ENCODE measurements at places on chromosomes 5 and 9. TPM values are rescaled to one million over a fixed set of nuclear protein-coding genes. Genes with fewer than 3 reads are reported as not detected.

Gene PHF24
- 0.06 TPM for total RNA-seq

Gene IRX2
- not detected for total RNA-seq

Gene OGN
- not detected for total RNA-seq

Gene SV2C
- not detected for total RNA-seq

Gene PLPPR1
- total RNA-seq: 1.1 TPM

Gene EQTN
- total RNA-seq: not detected

Gene SAXO1
- total RNA-seq: not detected

Gene SMIM32
- not detected for total RNA-seq

- DNase-seq: no peak
Observed at GRCh38 chr9:137167277-137167746, 2.5 kb downstream of the LRRC26 start.

DNA sequence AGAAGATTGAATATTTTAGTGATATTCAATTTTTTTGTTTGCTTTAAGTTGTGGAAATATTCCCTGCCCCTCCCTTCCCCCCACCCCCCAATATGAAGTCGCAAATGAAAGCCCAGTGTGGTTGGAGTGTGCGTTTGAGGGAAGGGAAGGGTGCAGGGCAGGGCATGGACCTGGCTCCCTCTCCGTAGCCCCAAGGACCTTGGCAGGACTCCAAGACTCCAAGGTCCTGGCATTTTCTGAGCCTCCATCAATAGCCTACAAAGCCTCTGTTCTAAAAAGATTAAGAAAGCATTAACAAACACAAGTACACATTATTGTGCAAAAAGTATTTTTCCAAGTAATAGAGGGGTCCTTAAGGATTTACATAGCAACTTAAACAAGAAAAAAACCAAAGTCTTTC, 38.8 kb upstream of the PTPN3 start:
- no peak for DNase-seq

GRCh38 chr5:123033157-123033671, 3.3 kb downstream of the PPIC start:
- DNase-seq: no peak

DNA sequence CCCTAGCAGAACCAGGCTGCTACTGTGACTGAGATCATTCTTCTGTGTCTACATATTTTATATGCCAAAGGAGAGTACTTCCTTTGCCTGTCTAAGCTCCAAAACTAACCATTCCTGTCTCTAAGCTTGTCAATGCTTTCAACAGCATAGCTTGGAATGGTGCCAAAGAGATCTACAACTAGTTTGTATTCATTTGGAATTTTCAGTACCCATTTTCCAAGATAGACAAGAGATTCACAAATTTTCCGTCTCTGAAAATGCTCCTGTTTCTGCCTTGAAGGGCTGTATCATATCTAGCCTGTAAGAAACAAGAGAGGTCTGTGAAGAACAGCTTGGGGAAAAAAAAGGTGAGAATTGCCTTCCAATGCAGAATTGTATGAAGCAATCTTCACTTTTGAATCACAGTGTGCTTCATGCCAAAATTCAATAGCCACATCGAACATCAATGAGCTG, 334.4 kb upstream of the ACTBL2 start:
- DNase-seq: no peak

DNA sequence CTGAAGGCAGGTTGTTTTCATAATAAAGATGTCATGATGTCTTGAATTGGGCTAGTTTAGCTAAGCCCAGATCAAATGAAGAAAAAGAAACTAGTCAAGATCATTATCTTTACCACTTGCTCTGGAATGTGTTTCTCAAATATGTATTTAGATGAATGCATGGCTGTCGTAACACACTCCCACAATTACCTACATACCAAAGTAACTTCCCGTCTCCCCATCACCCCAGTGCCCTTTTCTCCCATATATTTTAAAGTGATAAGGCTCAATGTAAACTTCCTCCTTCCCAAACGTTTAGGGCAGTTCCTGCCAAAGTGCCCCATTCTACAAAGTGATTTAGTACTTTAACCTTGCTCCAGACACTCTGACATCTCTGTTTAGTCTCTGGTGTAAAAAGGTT, 61.4 kb downstream of the SLC1A3 start:
- DNase-seq: no peak

DNA sequence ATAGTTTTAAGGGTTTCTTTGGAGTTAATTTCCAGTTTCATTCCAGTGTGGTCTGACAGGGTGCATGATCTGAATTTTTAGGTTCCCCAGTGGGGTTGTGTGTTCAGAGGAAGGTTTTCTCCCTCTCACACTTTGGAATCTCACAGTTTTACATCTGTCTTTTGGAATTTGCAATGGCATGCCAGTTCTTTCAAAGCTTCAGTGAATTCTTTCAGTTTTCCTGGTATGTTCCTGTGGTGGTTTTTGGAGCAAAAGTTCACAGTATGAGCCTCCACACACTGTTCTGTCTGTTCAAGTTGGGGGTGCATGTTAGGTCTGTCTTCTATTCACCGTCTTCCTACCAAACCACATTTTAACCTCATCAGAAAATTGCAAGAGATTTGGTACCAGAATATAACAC, 624.2 kb downstream of the KCTD16 start:
- no peak for DNase-seq

GRCh38 chr5:141868541-141868940, 9.7 kb downstream of the PCDH1 start:
- no peak for DNase-seq

GRCh38 chr5:54226215-54226614, 84.2 kb downstream of the ARL15 start:
- DNase-seq: no peak

- no peak for DNase-seq
Observed at GRCh38 chr5:170573660-170574059, 69.8 kb downstream of the KCNIP1 start.

DNA sequence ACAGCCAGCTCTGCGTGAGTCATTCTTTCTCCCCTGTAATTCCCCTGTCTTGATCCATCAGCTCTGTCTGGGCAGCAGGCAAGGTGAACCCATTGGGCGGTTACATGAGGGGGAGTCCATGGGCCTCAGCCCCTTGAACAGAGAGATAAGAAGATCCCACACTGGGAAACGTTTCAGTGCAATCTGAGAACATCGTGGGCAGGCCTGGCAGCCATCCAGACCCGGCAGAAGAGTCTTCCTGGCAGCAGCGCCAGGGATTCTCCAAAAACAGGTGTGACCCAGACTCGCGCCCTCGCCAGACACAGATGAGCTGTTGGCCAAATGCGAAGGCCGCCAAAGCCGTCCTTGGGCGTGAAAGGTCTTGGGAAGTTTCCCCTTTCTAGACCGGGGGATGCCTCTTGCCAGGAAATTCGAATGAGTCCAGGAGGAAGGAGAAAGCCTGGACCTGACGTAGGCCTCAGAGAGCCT, 6.4 kb upstream of the SLC12A7 start:
- no peak for DNase-seq

- DNase-seq: no peak
Observed at GRCh38 chr9:108913391-108913790, 20.5 kb downstream of the ELP1 start.

DNA sequence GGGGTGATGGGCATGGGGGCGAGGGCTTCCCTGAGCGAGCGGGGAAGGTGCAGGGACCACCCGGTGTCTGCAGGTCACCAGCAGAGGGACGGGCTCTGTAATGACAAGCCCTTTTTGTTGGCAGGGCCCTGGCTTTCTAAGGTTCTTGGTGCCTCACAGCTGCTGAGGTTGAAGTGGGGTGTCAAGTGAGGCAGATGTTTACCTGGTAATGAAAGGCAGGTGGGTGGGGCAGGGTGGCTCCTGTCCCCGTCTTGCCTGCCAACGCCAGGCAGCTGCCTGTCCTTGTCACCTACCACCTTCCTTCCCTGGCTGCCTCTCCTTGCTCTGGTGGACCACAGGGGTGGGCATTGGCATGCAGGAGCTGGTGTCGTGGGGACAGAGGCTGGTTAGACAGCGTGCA, 41.0 kb upstream of the SEMA4D start:
- DNase-seq: no peak

- peak; percentile 96 for DNase-seq
Observed at GRCh38 chr5:107469485-107470294, 201.0 kb downstream of the EFNA5 start.

GRCh38 chr5:3999929-4000328, 404.3 kb downstream of the IRX1 start:
- no peak for DNase-seq

- DNase-seq: no peak
Observed at GRCh38 chr5:178389026-178389729, 156.6 kb upstream of the PHYKPL start.

- DNase-seq: no peak
Observed at GRCh38 chr9:121703014-121703734, 51.7 kb downstream of the DAB2IP start.

DNA sequence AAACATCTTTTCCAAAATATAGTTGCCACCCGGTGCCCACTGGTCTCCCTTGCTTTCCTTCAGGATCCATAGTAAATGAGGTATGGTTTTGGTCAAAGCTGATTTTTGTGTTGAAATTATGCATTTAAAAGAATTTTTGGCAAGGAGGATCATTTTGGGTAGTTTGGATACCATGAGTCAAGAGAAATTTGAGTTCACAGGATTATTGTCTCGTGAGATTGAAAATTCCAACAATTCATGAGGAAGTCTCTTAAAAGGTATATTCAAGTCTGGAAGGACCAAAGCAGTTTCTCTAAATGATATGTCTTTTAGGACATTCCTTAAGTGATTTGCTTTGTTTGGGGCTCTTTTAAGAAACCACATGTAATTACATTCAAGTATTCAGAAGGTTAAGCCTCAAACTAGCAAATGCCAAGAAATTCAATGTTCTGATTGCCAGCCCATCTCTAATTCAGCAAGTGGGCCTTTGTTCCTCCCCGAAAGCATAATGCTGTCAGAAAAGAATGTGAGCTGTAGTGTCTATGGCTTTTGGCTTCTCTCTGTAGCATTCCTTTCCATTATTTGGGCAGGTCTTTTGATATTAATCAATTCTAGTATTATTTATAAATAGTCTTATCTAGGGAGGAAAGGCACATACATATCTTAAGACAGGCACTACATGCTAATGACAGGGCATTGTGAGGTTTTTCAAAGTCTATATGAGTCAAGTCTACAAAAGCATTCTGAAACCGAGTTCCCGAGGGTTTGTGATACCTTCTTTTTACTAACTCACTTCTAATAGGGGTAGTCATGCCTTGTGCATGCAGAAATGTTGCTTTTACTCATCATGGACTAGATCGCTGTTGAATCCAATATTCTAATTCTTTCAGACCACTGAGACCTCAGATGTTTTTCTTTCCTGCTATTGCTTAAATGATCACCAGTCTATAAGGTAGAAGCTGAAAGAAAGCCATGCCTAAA, 453.9 kb downstream of the ENC1 start:
- DNase-seq: no peak

DNA sequence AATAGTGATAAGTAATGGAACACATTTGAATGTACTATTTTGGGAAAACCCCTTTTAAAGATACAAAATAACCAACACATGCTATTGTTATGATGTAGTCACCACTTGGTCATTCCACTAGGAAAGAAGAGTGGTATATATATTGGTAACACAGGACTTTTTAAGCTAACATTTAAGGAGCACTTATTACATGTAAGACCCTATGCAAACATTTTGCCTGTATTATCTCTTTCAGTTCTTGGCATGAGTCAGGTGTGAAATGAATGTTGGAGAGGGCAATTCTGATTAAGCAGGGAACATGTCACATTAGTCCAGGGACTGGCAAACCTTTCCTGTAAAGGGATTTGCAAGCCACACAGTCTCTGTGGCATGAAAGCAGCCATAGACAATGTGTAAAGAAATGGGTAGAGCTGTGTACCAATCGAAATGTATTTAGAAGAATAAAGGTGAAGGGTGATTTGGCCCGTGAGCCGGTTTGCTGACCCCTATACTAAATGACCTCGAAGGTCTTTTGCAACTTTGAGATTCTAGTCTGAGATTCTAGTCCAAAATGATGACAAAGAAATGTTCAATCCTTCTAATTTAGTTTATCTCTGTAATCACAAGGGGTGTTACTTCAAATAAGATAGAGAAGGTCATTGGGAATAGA, 15.3 kb downstream of the ABLIM3 start:
- DNase-seq: no peak

DNA sequence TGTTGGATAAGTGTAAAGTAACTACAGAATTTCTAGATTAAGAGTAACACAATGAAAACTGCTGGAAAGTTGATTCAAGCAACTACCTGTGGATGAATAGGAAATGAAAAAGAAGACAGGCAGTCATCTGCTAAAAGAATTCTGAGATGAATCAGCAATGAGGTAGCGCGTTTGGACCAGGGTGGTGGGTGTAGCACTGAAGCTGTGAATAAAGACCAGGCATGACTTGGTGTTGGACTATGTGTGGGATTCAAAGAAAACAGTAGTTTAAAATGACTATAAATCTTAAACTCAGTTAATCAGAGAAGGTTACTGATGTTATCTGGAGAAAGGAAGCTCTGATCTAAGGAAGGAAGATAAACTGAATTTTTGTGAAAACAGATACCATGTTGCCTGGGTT, 159.8 kb downstream of the FBN2 start:
- no peak for DNase-seq

- DNase-seq: no peak
Observed at GRCh38 chr9:81574405-81574804, 114.9 kb downstream of the TLE1 start.

GRCh38 chr5:118701791-118702190, 286.6 kb downstream of the DTWD2 start:
- no peak for DNase-seq

- no peak for DNase-seq
Observed at GRCh38 chr5:125203912-125204311, 457.5 kb upstream of the ZNF608 start.

- DNase-seq: no peak
Observed at GRCh38 chr5:134250949-134251348, 25.1 kb upstream of the PPP2CA start.

DNA sequence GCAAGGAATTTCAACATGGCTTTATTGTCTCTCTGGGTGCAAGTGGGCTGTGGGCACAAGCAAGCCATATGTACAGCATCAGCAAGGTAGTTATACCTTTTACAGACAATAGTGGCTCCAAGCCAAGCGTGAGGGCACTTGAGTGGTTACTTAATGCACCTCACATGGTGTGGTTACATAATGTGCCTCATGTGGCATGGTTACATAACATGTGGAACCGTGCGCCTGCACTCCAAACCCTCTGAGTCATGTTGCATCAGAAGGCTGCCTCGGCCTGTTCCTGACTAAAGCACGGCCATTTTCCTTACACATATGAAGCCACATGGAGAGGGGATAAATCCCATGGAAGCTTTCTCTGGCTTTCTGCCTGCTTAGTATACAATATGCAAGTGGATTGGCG, 150.9 kb downstream of the OSTF1 start:
- DNase-seq: no peak
